ENCODE measurements at places on chromosomes 16 and 17. TPM values are rescaled to one million over a fixed set of nuclear protein-coding genes. Genes with fewer than 3 reads are reported as not detected.
A peak's percentile ranks its signal among the peaks of the same experiment; 100 is the strongest.

DNA sequence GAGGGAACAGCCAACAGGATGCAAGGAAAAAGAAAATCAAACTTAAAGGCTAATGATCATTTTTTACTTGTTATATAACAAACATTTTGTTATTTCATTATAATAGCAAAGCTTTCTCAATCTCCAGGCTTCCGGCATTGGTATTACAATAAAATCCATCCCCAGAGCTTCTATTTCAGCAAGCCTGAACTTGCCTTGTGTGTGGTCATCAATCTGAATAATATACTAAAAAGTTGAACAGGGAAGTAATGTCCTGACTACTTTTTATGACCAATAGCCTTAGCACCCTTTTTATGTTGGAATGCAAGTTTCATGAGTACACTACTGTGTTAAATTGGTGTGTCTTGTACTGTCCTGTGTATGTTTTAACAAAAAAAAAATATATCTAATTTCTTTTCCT, 27.1 kb upstream of the VWA3A start:
- DNase-seq, result no peak

DNA sequence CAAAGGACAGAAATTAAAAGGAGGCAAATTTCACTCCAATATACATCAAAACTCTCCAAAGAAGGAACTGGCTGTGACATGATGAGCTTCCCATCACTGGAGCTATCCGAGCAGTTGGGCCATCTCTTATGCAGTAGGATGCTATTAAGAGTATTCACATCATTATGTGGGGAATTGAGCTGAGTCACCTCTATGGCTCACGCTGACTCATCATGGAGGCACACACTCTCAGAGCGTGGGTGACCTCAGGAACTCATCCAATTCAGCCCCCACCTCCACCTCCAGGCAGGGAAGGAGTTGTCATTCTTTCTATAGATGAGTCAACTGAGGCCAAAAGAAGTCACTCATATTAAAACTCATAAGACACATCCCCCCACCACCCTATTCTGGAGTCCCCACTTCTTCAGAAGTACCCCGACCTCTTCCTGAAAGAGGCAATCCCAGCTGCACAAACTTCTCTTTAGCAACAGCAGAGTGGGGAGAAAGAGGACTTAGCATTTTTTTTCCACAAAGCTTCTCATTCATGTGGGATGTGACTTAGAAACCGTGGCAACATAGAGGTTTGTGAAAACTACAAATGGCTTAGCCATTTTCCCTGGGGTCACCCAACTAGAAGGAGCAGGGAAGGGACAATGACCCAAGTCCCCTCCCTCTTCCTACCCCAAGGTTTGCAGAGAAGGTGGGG, 32.5 kb downstream of the ABCC12 start:
- DNase-seq, result peak; percentile 89

TBC1D16 gene
- total RNA-seq, result 32.8 TPM

GRCh38 chr17:17204635-17205231, 1.4 kb downstream of the PLD6 start:
- no peak for DNase-seq
